GOT3 (cell line): ENCODE measurements at places on chromosomes 6 and 20.

DNA sequence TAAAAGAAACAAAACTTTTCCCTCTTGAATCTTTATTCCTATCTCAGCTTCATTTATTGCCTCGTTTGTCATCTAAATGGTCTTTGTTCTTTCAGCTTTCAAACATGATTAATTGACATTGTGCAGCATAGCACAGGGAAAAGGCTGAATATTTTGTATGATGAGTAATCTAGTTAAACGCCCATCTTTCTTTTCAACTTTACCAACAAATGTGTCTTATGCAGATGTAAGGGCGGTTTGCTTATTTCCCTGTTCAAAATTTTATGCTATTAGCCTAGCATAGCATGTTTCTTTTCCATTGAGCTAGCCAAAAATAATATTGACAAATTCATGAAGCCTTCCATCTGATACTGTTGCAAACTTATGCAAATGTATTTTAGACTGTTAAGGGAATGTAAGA lies 176.4 kb upstream of the AKAP12 start:
- no peak for DNase-seq

DNA sequence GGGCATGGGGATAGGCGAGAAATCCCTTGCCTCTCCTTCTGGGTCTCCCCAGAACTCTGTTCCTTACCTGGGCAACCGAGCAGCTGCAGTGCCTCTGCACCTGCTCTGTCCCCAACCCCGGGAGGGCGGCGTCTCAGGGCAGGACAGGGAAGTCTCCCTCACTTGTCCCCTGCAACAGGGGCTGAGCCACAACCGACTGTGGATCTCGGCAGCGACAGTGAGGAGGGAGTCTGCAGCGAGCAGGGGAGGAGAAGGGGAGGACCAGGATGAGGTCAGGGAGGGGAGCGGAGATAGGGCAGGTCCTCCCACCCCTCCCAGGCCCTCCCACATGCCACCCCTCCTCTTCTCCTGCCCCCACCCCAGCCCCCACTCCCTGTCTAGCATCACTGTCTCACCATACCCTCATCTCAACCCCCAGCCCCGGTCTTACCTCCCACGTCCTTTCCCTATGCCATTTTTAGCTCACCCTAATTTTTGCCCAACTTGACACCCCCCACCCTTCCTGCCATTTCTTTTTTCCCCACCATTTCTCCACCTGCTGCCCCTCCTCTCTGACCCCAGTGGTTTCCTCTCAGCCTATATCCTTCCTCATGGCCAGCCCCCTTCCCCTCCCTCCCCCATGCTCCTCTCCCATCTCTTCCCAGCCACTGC lies at the start of gene TNXB:
Gene TNXB, minus strand, starts transcription at position 225 of the 651 bp plus-strand sequence. CDS start 11,140 bp downstream, outside the sequence.
- DNase-seq, result no peak

GRCh38 chr6:147849401-147850330 lies 341.2 kb downstream of the SAMD5 start:
- no peak for DNase-seq

DNA sequence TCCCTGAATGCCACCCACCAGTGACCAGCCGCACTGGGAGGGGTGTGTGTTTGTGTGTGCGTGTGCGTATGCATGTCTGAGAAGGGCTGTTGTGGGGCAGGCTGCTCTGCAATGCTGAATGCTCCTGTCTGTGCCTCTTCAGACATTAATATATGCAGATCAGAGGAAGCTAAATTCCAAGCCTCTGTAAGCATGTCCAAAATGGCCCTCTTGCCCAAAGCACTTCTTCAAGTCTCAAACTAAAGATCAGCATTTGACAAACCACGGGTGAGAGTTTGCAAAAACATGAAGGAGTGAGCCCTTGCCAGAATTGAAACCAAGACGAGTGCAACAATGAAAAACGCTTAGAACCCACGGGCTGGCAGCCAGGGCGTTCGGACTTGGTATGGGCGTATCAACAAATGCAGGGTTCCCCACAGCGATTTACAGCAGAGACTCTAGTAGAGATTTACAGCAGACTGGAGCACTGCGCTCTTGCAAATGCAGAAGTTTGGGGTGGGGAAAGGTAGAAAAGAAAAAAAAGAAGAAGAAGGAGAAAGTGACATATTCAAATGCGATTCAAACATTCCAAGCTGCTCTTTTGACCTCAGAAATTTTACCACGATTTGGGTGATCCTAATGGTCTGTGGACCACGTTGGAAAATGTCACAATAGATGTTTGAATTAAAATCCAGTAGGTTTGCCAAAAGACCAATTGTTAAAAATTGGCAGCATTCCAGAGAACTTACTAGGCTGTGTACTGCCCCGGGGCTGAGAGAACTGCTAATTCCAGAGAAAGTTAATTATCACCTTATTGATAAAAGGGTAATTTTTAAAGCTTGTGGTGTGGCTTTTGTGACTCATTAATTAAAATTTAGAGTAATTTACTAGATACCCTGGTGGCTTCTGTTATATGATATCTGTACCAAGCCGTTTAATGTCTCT lies 3.5 kb downstream of the SCML4 start:
- DNase-seq, result no peak

DNA sequence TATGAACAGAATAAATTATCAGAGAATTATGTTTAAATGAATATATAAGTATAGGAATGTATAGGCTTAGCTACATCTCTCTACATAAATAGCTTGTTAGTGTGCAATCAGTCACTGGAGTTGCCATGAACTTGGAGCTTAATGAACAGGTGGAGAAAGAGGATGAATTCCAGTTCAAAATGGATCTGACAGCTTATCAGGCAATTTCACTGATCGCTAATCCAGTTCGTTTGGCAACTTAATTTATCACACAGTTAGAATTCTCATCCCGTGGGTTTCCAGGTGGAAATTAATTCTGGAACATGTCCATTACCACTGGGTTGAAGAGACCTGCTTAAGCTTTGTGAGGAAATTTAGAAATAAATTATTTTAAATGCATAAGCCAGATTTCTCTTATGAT lies 118.1 kb downstream of the MACROD2 start:
- DNase-seq, result no peak

DNA sequence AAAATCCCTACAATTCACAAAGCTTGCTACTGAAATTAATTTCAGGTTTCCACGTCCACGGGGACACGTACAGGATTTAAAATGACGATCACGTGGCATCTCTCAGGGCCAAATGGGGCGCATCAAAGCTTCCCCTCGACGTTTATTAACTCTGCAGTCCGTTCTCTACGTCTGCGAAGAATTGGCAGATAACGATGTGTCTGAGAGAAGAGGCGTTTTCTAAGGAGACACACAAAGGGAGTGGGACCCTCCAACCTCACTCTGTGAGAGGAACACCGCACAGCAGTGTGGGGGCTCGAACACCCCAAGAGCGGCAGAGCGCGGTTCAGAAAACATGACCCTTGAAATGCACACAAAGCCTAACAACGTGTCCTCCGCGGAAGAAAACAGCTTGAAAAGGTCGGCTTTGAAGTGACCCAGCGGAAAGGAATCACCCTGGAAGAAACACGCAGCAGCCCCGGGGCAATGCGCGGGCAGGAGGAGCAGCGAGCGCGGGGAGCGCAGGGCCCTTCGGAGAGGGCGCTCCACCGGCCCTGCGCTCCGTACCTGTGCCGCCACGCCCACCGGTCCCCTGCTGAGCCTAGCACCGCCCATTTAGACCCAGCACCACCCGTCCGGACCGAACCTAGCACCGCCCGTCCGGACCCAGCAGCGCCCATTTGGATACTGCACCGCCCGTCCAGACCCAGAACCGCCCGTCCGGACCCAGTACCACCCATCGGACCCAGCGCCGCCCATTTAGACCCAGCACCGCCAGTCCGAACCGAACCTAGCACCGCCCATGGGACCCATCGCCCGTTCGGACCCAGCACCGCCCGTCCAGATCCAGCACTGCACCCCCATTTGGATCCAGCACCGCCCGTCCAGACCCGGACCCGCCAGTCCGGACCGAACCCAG lies 1.1 kb upstream of the AFDN start:
- no peak for DNase-seq

GRCh38 chr6:105564121-105564902 lies 161.4 kb upstream of the PREP start:
- no peak for DNase-seq

GRCh38 chr6:26497610-26498009 lies 2.5 kb upstream of the BTN1A1 start:
- DNase-seq, result no peak

- no peak for DNase-seq
Measured at GRCh38 chr20:62353289-62354030, 13.7 kb downstream of the LAMA5 start.

GRCh38 chr6:109690373-109690736 lies 647 bp downstream of the AK9 start:
- DNase-seq, result no peak

DNA sequence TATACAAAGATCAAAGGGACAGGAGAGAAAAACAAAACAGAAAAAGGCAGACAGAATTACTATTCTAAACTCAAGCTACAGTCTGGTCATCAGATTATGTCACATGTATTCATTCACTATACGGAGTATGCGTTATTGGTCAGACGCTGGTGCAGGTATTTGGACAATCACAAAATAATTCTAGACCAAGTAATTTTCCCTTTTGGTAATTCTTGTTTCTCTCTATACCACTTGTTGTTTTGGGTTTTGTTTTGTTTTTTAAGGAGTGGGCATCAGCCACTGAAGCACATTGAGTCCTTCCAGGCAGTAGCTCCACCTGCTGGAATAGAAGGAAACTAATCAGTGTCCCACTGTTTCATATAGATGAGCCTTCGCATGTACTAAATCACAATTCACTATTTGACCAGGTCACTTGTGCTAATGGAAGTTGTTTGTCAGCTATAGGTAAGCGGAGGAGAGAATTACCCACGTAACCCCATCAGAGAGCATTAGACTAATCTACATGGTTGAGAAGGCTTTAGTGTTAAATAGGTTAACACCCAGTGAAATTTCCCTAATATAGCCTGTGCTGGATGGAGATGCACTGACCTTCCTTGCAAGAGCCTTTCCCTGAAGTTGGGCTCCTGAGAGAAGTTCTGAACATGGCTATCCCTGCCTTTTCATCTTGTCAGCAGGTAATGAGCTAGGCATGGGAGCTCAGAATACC lies 77.9 kb downstream of the TNFAIP3 start:
- DNase-seq, result no peak

DNA sequence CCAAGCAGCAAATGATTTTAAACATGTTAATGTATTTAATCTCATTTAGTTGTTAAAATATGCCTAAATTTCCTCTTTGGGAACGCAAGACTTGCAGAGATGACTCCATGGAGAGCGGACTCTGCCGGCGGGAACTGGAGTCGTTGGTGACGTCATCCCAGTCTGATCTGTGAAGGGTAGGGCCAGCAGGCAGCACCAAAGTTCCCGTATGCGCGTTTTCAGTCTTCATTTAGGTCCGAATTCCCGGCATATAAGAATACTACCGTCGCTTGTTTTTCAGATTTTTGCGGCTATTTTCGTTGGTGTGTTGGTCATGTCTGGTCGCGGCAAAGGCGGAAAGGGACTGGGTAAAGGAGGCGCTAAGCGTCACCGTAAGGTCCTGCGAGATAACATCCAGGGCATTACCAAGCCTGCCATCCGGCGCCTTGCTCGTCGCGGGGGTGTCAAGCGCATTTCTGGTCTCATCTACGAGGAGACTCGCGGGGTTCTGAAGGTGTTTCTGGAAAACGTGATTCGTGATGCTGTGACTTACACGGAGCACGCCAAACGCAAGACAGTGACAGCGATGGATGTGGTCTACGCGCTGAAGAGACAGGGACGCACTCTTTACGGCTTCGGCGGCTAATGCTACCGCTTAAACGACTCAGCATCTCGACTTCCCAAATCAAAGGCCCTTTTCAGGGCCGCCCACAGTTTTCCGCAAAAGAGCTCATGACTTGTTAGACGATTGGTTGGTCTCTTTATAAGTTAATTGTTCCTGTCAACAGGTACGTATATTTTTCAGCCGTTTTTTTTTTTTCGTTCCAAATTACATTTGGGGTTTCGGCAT lies 117.3 kb downstream of the HFE start:
- DNase-seq, result peak; percentile 50

DNA sequence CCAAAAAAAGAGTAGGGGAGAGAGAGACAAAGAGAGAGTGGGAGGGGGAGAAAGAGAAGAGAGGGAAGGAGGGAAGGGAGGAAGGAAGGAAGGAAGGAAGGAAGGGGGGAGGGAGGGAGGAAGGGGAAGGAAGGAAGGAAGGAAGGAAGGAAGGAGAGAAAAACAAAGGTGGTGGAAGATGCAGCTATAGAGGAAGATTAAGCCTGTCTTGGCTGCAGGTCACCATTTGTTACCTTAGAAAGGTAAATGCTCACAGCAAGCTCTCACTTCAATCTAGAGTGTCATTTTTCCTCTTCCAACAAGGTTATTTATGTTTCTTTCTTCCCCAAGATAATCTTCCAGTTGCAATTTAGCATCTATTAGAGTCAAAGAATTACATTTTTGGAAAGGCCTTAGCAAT lies 284.0 kb downstream of the PHACTR1 start:
- no peak for DNase-seq

- no peak for DNase-seq
Measured at GRCh38 chr6:33333666-33334065, 16.1 kb upstream of the ZBTB22 start.

DNA sequence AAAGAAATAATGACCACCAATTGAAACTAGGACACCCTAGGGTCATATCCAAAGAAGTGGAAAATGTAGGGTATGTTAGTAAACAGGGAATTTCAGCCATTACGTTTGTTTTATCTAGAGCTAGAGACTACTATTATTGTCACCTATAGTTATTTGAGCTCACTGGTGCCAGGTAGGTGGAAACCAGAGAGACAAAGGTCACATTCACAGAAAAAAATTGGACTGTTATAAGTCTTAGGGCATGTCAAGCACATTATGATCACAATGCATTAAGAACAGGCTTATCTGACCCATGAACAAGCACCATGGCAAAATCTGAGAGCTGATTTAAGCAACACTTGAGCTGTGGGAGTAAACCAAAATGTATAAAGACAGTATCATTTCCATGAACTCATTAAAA lies 530.1 kb upstream of the CITED2 start:
- no peak for DNase-seq

GRCh38 chr20:884983-885952 lies 30.9 kb downstream of the ANGPT4 start:
- peak; percentile 17 for DNase-seq

- DNase-seq, result no peak
Measured at GRCh38 chr6:169085466-169085865, 168.2 kb downstream of the THBS2 start.

GRCh38 chr20:38043512-38044300 lies 10.2 kb downstream of the RPRD1B start:
- no peak for DNase-seq

- no peak for DNase-seq
Measured at GRCh38 chr20:326645-327185, 1.4 kb downstream of the SOX12 start.
